ENCODE measurements at places on chromosomes 12 and 14.

DNA sequence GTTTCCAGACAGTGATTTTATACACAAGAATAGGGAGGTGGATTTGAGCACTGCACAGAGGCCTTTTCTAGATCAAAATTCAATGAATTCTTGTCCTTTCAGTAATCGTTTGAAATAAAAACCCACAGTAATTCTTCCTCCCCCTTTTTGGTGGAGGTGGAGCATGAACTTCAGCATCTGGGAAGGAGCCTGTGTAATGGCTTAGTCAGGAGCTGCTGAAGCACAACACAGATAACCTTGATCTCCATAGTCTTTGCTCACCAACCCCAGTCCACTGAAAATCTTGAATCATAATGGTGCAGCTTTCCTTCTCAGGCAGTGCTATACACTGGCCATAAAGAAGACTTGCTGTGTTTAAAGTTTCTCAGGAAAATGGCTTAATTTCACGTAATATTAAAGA, 6.4 kb upstream of the TBPL2 start:
- no peak for DNase-seq

- DNase-seq = no peak
These were observed 4.1 kb upstream of the PRPF40B start for GRCh38 chr12:49619286-49619685.

DNA sequence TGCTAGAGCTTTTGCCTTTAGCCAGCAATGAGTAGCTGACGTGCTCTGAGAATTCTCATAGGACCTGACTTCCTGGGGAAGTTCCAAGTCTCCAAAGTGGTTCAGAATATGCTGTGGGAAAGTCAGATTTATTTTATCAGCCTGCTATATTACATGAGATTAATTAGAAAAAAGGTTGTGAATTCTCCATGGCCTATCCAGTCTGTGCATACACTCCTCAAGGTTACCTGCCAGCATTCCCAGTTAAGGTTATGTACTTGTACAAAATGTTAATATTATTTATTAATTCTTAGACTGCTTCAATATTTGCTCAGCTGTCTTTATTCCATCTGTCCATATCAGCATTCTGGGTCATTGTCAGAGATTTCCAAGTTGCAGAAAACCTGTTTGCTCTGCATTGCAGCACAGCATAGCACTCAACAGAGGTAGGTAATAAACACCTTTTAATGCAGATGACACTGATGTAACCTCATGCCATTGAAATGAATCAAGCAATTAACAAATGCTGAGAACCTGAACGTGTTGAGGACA, 2.7 kb upstream of the SEL1L start:
- DNase-seq = no peak

DNA sequence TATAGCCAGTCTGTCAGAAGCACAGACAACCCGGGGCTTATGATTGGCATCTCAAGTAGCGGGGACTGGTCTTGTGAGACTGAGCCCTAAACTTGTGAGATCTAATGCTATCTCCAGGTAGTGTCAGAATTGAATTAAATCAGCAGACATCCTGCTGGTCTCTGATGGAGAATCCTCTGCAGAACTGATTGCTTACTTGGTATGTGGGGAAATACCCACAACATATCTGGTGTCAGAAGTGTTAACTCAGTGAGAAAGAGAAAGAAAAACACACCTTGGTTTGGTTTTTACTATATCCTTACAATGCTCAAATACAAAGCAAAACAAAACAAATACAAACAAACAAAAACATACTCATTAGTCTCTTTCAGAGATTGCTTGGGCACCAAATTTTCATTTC, 10.0 kb downstream of the SEL1L start:
- DNase-seq = no peak

DNA sequence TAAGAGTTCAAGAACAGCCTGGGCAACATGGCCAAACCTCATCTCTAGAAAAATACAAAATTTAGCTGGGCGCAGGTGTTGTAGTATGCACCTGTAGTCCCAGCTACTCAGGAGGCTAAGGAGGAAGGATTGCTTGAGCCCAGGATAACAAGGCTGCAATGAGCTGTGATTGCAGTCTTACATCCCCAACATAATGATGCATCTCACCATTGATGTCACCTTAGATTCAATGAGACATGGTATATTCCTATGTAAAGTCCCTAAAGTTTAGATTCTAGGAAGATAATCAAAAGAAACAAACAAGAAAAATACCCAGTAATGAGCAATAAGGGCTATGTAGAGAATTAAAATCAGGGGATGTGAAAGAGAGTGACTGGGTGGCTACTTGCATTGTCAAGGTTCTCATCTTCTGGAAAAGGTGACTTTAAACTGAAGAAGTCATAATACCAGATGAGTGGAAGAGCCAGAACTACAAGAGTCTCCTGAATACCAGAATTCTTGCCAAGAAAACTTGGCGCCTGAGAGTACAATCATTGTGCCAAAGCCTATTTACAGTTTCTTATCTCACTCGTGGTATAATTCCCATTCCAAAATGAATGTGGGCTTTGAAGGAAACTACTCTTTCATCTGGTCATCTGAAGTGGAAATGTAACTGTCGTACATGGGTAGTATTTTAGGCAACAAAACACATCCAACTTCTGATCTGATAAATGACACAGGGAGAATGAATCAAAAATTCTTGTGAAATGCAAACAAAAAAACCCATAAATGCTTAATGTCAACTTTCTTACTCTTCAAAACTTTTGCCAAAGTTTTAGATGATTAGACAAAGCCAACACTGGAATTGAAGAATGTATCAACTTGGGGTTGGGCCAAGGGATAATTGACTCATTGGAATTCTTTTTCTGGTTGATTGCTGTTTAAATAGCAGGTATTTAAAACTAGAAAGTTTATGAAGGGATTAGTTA, 81.1 kb upstream of the ST8SIA1 start:
- no peak for DNase-seq

DNA sequence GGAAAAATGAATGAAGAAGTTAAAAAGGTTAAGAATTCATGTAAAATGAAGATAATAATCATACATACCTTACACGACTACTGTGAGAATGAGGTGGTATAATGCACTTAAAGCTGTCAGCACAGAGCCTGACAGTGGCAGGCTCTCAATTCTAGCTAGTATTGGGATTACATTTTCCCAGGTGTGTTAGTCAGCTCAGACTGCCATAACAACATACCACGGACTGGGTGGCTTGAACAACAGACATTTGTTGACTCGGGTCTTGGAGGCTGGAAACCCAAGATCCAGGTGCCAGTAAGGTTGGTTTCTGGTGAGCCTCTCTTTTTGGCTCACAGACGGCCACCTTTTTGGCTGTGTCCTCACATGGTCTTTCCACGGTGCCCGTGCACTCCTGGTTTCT, 167.8 kb downstream of the CHST11 start:
- no peak for DNase-seq

GRCh38 chr12:54160769-54161480, 27.9 kb downstream of the SMUG1 start:
- DNase-seq = no peak

- no peak for DNase-seq
These were observed 40.5 kb downstream of the ESR2 start for GRCh38 chr14:64253672-64254071.

- no peak for DNase-seq
These were observed 19.5 kb upstream of the CRACR2A start for GRCh38 chr12:3772380-3772779.

DNA sequence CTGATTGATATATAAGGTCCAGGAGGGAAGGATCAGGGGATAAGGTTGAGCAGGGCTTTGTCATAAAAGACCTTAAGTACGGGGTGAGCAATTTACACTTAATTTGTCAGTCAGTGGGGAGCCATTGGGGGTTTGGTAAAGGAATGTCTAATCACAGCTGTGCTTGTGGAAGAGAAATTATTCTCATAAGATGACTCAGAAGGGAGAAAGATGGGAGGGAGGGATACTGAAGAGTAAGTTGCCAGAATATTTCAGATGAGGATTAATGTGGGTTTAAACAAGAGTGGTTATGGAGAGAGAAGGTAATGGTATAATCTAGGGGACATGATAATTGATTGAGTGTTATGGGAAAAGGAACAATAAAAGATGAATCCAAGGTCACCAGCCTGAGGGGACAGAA, 500.1 kb upstream of the CCDC196 start:
- no peak for DNase-seq

GRCh38 chr14:28077021-28077420, 689.6 kb upstream of the FOXG1 start:
- no peak for DNase-seq

- no peak for DNase-seq
These were observed 1493.1 kb upstream of the FLRT2 start for GRCh38 chr14:84036840-84037239.

GRCh38 chr14:30994681-30995620, 30.5 kb upstream of the AP4S1 start:
- no peak for DNase-seq

GRCh38 chr12:53060721-53061276, 10.9 kb downstream of the TNS2 start:
- DNase-seq = no peak

DNA sequence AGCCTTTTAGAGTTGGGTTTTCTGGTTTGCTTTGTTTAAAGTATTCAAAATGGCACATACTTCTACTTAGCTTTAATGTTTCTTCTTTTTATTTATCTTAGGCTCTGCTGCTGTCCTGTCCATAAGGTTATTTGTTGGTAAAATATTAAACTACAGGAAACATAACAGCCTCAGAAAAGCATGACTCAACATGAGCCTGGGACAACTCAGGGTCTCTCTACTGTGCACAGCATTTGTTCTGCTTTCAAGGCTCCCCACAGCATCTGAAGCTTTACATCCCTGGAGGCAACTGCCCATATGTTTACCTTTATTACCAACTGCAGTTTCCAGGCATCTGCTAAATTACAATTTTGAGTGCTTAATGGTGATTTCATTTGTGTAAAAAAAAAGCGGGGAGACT, 954.2 kb upstream of the FBXO33 start:
- DNase-seq = no peak

DNA sequence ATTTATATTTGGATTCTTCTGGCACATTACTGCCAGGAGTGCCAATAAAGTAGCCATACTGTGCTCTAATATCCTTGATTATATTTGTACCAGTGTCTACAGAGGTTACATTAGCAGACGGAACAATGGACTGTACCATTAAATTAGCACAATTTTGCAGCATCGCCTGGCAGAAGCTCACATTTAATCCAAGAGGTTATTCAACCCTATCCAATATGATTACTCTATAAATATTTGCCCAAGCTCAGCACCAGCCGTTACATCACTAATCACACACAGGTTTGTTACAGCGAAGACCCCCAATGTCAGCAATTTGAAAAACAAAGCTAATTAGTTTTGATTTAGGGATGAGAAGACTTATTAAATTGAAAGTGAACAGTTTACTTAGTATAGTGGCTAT, 16.9 kb upstream of the MGST1 start:
- no peak for DNase-seq

- no peak for DNase-seq
These were observed 58.5 kb downstream of the IQSEC3 start for GRCh38 chr12:125075-125474.

- DNase-seq = no peak
These were observed 237.1 kb downstream of the FOXN3 start for GRCh38 chr14:89179891-89180404.

DNA sequence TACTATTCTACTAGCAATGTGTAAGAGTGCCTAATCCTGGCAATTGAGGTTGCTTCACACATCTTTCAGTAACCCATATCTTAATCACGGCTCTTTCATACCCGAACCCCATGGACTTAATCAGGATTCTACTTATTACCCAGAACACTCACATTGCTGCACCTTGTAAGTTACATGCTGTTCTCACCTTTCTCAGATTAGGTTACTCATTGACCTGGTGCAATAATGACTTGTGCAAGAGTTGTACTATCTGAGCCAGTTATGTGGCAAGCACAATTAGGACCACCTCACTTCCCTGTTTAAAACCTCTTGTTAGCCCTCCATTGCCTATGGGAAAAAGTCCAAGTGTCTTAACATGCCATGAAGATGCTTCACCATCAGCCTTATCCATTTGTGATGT, 306.7 kb upstream of the E2F7 start:
- no peak for DNase-seq
